Ovary (tissue), 10 donors: ENCODE measurements at places on chromosomes 2 and 18. TPM values are rescaled to one million over a fixed set of nuclear protein-coding genes. Genes with fewer than 3 reads are reported as not detected.

- DNase-seq: no peak
Observed at GRCh38 chr2:134452042-134452733, 198.3 kb downstream of the MGAT5 start.

The NFU1 gene
- total RNA-seq: 44.2 TPM

- no peak for DNase-seq
Observed at GRCh38 chr2:205948883-205949282, 137.1 kb downstream of the INO80D start.

The LAMA1 gene
- total RNA-seq: 3.8 TPM

GRCh38 chr2:37652199-37652640 lies 19.2 kb downstream of the CDC42EP3 start:
- DNase-seq: no peak

The CPO gene
- total RNA-seq: not detected

DNA sequence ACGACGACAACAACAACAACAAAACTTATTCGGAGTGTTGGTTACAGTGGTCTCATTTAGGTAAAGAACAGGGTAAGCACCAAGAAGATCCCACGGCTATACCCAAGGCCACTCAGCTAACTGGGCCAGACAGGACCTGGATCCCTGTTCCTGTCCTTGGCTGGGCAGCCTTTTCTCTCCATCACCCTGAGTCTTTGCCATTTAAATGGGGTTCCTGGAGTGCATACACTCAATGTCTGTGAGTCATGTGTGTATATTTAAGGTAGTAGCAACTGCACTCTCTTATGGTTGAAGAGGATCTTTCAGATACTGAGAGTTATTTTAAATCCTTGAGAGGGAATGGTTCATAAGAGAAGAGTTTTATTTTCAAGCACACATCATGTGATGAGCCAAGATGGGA lies 35.3 kb downstream of the ADCYAP1 start:
- no peak for DNase-seq

The UGT1A5 gene
- not detected for total RNA-seq

The MAP3K19 gene
- total RNA-seq: 0.52 TPM

The ANKRD36 gene
- 41.3 TPM for total RNA-seq

The PMAIP1 gene
- total RNA-seq: 0.72 TPM

DNA sequence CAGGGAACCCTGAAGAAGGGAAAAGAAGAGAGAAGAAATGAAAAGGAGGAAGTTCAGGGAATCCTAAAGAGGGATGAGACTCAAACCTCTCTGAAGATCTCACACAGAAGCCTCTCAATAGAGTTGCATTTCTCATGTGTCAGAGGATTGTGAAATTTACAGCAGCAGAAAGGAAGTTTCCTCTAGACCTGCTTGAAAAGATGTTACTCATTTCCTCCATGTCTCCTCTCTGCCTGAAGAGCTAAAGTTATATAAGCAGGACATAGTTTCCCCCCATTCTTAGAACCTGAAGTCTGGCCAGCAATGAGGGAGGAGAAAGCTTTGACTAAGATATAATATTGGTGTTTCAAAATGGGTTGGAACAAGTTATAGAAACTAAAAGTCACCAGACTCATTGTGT lies 1155.6 kb downstream of the LRP1B start:
- no peak for DNase-seq

GRCh38 chr2:126658905-126659561 lies 3.1 kb downstream of the GYPC start:
- peak; percentile 64 for DNase-seq

GRCh38 chr2:45814488-45814887 lies 163.0 kb downstream of the PRKCE start:
- no peak for DNase-seq

DNA sequence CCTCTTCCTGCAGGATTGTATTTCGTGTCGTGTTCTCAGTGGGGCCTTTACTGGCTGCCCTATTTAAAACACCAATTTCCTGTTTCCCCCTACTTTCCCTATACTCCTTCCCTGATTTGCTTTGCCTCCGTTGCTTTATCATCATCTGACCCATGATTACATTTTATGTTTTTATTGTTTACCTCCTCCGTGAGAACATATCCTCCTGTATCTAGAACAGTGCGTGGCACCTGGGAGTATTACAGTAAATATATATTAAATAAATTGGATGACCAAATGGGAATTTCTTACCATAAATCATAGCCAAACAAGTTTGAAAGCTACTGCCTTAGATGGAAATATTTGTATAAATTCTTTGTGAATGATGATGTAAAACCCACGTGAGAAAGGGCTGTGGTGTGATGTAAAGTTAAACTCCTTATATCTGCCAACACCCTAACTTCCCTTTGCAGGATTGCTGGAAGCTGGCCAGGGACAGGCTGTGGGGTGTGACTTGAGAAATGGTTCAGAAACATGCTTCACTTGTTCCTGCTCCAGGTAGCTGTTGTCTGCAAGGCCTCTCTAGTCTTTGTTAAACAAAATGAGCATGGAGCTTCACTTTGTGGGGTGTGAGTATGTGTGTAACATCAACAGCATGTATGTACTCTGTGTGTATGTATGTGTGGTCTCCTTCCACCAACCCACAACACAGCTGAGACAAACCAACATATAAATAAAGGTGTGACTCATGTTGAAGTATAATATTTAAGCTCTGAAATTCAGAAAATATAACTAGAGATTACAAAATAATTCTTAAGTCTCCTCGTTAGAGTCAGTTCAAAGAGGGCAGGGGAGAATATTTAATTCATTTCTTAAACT lies 40.3 kb downstream of the LHCGR start:
- no peak for DNase-seq

The FOXD4L1 gene
- total RNA-seq: not detected

DNA sequence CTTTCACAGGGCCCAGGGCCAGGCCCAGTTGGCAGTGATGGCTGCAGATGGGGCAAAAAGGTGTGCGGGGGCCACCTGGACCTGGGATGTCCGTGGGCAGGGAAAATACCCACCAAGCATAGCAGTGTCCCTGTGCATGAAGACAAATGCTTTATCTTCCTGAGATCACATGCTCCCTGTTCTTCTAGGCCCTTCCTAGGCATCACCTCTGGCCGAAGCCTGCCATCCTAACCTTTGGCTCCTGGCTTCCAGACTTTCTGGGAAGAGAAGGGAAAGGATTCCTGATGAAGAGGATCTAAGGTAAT lies 105.0 kb upstream of the SMAD2 start:
- DNase-seq: peak; percentile 4

GRCh38 chr2:45626387-45627221 lies 15.5 kb upstream of the SRBD1 start:
- no peak for DNase-seq

DNA sequence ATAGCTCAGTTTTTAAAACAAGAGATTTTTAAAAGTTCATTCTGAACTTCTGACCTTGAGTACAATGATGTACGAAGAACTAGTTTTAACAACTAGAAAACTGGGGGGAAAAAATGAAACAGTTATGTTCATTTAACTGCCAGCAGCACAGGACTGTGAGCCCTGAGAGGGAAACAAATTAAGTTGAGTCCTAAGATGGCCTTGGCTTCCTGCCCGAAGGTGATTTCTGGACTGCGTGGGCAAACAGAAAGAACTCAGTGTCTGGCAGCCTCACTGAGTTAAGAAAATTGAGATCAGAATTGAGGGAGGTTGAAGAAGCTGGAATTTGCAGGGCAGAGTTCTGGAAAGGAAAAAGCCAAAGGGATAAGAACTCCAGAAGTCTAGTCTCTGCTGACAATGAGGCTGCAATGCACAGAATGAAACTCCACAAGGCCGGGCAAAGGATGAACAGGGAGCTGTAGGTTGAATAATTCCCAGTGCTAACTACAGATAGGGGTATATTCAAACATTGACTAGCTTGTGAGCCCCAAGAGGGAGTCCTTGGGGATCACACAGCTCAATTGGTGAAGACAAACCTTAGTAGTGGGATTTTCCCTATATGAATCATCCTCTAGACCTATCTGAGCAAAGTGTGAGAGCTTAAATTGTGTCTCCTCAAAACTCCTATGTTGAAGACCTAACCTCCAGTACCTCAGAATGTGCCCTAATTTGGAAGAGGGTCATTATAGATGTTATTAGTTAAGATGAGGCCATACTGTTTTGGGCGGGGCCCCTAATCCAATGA lies 13.1 kb upstream of the CRACDL start:
- DNase-seq: no peak

DNA sequence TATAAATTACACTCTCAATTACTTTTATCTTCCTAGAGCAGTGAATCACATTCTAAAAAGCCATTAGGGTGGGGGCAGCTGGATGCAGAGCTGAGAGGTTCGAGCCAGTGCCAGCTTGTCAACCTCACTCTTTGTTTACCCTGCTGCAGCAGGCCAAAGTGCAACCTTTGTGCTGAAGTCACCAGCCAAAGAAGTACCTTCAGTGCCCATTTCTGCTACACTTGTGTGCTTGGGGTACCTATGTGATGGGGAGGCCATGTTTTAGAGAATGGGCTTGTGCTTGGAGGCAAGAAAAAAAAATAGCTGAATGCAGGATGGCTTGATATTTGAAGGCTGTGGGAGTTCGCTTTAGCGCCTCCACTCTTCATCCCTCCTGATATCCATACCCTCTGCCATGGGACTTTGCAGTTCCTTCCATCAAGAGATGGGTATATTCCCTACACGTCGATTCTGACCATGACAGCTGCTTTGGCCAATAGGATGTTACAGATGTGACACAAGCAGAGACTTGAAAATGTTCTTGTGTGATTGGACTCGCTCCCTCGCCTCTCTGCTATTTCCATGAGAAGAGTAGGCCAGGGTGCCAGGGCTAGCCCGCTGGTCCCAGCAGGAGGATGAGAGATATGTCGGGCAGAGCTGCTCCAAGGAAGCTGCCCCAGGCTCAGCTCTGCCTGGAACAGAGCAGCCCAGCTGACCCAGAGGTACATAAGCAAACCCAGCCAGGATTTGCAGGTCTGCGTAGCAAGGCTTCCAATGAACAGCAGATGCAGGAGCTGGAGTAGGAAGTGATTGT lies 12.7 kb upstream of the FZD5 start:
- DNase-seq: no peak

DNA sequence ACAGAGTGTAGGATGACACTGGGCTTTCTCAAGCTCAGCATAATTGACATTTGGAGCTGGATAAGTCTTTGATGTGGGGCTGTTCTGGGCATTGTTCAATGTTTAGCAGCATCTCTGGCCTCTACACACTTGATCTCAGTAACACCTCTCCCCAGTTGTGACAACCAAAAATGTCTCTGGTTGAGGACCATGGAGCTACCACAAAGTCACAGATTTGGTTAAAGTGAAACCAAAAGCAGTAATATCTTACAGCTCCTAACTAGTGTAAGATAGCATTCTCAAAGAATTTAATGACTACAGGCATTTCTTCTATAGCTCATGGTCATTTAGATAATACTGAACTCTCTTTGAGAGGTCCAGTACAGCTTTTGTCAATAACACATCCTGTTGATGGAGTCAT lies 23.4 kb upstream of the PAX3 start:
- no peak for DNase-seq

The ARHGAP28 gene
- total RNA-seq: 16.9 TPM
